Hypothalamus (tissue), 51 donors: ENCODE measurements at places on chromosomes 7 and 10.

DNA sequence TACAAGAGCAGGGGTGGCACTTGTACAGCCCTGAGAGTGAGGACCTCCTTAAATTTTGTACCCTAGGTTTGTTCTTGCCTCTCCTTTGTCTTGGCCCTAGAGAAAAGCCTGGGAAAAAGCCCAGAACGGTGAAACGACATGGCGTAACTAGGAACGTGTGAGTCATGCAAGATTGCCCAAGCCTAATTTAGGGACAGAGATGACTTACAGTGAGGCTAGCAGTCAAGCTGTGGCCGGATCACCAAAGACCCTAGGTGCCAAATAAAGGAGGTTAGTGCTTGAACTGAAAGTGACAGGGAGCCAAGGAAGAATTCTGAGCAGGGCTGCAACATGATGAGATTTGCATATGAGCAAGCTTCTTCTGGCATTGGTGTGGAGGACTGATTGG, 25.1 kb downstream of the TBXAS1 start:
- DNase-seq = no peak

GRCh38 chr7:65265933-65266519, 107.6 kb upstream of the ZNF92 start:
- no peak for DNase-seq

DNA sequence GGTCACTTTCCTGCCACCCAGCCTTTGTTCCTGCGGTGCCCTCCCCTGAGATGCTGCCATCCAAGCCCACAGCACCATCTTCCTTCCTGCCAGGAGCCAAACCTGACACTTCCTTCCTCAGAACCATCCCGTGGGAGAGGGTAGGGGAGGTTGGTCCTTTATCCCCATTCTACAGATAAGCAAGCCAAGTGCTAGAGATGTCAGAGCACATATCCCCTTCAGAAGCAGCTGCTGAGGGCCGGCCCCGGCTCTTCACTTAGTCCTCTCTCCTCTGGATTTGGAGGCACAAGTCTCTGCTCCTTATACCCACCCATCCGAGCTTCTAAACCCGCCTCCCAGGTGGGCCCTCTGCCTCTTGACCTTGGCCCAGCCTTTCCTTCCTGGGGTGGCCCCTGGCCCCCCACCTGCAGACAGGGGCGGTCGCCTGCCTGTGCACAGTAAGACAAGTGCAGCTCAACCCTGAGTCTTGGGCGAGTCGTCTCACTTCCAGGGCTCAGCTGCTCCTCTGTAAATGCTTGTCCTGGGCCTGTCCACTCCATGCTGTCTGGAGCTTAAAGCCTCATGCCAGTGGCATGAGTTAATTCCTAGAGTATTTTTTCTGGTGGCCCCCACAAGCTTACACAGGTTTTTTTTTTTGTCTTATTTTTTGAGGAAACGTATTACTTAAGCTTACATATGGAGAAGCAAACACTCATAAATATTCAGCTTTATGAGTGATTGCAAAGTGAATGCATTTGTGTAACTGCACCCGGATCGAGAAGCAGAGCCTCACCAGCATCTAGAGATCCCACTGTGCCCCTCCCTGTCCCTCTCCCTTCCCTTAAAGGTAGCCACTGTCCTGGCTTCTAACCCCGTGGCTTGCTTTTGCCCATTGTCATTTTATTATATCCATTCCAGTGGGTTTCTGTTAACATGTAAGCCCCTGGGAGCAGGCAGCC, 125.1 kb downstream of the CDH23 start:
- no peak for DNase-seq

DNA sequence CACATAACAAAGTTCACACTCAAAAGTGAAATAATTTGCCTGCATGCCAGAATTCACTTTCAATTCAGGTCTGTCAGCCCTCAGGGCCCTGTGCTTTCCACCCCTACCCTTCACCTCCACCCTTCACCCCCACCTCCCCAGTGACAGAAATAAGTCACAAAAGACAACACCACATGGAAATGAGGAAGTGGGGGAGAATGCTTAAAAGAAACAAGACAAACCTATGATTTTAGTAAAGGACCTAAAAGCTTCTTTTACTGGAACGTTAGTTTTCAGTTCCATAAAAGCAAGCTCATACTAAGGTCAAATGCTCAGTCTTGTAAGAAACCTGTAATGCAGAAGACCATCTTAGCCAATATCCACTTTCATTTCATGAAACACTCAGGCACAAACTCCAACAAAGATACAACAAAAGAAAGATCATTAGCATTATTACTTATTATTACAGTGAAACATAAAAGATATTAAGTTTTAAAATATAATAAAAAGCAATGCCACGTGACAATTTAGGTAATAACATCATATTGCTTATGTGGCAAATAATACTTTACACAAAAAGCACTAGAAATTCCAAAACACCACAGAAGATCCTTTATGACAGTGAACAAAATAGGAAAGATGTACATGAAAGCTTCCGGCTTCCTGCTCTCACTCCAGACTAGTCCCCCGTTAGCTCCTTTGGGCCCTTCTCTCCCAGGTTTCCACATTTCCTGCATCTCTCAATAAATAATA, 112.1 kb downstream of the LMBR1 start:
- DNase-seq = no peak

DNA sequence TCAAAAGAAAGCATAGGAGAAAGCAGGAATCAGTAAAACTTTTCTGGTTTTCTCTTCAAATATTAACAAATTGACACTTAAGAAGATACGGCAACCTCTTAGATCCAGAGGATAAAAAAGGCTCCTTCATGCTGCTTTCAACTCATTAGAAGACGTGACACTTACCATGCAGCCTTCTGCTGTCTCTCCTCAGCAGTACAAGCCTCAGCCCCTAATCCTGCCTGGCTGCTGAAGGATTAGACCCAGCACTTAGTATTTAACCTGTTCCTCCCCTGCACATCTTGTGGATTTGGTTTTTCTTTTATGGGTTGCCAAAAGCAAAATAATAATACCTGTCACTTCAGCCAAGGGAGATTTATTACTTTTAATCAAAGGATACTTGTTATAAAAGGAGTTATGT, 108.4 kb downstream of the LYZL1 start:
- DNase-seq = no peak

GRCh38 chr10:34200355-34200901, 614.7 kb downstream of the PARD3 start:
- DNase-seq = no peak

DNA sequence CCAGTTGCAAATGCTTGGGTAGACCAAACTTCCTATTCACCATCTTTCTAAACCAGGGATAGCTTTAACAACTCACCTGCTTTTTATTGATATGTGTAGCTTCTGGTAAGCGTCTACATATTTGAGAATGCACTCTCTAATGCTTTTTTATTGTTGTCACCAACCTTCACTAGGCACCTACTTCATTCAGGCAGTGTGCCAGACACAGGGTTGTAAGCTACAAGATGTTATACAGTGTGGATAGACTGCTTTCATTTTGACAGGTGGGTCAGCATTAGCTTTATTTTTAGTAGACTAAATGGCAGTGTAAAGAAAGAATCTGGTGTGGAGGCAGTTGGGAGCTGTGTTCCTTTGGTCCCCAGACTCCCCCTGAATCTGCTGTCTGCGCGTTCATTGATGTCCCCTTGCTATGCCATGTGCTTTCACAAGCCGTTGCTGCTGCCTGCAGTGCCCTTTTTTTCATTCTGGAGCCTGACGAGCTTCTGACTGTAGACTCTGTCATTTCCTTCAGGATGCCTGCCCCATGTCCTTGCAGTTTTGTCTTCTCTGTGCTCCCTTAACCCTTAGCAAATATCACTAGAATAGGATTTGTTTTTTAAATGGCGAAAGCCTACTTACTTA, 32.1 kb downstream of the NRF1 start:
- no peak for DNase-seq

GRCh38 chr10:99658622-99659030, 683 bp upstream of the ENTPD7 start:
- no peak for DNase-seq

DNA sequence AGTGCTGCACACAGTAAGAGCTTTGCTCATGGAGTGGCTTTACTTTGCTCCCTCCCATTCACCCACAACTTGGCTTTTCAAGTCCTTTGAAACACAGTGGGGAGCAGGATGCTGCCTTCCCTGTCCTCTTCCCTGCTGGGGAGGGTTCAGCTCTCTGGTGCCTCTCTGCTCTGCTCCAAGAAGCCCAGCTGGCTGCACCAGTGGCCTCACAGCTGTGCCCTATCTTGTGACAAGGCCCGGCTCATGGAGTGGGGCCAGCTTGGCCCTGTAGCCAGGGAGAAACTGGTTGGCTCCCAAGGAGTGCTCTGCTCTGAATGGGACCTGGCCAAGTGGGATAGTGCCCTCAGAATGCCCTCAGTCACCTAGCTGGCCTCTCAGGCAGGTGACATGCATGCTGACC, 212.3 kb upstream of the ZMIZ1 start:
- peak; percentile 25 for DNase-seq

- no peak for DNase-seq
Measured at GRCh38 chr7:139125657-139126056, 16.1 kb upstream of the ZC3HAV1 start.

- no peak for DNase-seq
Measured at GRCh38 chr10:122199070-122199469, 72.0 kb upstream of the BTBD16 start.

DNA sequence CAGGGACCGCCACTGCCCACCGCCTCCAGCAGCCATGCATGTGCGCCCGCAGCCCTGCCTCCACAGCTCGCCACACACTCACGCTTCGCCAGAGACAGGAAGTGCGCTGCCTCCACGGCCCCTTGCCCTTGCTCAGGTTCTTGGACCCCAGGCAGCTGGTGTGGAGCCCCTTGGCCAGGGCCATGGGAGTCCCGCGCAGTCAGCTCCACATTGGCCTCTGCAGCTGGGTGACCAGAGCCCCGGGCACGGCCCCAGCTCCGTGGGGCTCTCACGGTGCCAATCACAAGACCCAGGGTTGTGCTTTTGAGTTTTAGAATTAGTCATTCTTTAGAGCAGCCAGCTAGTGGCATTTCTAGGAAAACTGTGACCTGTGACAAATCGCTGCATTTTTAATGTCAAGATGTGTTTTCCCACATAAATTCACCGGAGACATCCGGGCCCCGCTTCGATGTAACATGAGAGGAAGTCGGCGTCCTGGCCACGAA, 4.3 kb upstream of the UTF1 start:
- DNase-seq = no peak
